NCI-H1436 (cell line): ENCODE measurements at places on chromosomes 7 and 10.

- no peak for DNase-seq
Measured at GRCh38 chr7:109986701-109987100, 1104.2 kb upstream of the LRRN3 start.

GRCh38 chr10:4280461-4281189, 495.6 kb upstream of the KLF6 start:
- DNase-seq = no peak

GRCh38 chr7:42105554-42106358, 131.3 kb downstream of the GLI3 start:
- DNase-seq = no peak

DNA sequence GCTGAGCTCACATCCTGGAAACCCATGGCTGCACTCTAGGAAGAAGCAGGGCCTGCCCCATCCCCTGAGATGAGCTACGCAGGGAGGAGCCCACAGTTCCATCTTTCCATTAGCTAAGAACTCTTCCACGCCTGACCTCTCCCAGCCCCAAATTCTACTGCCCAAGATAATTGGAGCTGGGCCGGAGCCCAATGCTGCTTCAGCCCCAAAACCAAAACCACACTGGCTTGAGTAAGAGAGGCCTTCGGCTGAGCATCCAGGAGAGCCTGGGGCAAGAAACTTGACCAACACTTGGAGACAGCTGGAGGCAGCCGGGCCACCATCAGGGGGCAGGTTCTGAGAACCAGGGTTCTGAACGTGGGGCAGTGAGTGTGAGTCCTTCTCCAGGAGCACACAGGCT, 116.1 kb upstream of the ZMIZ1 start:
- no peak for DNase-seq

DNA sequence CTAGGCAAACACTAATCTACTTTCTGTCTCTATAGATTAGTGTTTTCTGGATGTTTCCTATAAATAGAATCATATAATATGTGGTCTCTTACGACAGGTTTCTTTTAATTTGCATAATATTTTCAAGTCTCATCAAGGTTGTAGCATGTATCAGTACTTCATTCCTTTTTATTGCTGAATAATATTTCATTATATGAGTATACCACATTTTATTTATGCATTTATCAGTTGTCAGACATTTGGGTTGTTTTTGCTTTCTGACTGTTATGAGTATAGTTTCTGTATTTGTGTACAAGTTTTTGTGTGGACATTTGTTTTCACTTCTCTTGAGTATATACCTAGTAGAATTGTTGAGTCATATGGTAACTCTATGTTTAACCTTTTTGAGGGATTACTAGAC, 48.2 kb downstream of the SHOC2 start:
- DNase-seq = no peak

- DNase-seq = peak; percentile 5
Measured at GRCh38 chr10:60704471-60704870, 73.8 kb upstream of the CDK1 start.

DNA sequence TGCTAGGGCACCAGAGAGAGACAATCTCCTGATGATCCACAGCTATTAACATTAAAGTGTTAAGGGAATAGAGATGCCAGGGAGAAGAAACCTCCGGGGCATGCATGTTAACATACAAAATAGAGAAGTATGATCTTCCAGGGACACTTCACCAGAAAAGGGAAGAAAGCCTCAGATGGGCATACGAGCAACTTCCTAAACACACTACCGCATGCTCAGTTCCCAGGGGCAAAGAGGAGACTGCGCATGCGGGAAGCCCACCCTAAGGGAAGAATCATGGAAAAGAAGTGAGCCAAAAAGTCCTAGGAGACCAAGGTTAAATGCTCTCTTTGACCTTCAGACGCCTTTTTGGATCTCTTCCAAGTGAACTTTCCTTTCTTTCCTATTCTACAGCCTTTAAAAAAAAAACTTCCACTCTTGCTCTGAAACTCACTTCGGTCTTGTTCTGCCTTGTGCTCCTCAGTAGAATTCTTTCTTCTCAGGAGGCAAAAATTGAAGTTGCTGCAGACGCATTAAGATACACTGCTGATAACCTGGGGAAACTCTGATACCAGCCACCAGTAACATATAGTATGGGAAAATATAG, 1211.3 kb downstream of the REEP3 start:
- DNase-seq = no peak

DNA sequence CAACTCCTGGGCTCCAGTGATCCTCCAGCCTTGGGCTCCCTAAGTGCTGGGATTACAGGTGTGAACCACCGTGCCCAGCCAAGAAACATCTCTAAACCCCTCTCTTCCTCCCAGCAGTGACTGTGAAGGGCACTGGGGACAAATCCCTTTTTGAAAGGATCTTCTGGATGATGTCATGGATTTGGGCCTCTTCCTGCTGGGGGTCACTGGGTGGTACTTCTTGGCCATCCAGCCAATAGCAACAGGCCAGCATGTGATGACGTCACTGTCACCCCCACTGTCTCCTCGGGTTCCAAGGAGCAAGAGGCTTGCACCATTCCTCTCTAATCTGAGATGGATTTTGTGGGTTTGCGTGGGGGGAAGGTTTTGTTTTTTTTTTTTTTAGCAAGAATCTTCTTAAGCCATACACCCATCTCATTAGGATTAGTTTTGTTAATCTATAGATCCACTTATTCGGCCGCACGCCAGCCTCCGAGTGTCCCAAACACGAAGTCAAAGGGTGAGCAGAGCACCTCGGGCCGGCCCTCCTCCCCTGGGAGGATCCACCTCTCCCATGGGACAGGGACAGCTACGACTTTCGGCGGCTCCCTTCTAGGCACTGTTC, 29.4 kb upstream of the TNRC18 start:
- no peak for DNase-seq

DNA sequence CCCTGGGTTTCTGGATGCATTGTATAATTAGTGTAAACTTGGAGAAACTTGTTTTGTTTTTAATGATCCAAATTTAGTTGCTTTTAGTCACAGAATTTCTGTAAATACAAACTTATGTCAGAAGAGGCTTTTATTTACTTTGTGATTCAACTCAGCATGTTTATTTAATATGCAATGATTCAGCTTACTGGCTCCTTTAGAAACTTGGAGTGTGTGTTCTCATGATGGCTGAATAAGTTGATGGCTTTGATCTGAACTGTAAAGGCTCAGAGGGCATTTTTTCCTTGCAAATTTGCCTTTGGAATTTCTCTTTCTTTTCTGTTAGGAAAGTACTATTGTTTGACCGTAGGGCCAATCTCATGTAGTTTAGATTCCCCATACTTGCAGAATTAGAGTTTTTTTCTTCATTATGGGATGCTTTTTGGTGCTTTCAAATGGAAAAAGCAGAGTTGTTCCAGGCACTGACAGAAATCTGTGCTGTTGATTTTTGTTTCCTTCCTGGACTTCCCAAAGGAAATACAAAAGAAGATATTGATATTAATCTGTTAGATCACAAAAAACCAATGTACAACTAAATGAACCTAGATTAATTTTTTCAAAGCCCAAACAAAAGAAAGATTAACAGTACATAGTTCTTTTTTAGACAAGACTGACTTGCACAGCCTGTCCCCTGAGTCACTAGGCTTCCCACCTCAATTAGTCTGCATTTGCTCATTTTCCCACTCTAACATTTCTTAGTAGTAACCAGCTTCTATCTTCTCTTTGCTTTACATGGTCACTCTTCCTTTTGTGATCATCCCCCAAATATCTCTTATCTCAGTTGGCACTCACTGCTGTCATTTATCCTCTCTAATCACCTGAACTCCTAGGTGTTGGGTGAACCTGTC, 96.8 kb upstream of the AGR3 start:
- DNase-seq = no peak
